ENCODE measurements at places on chromosomes 6 and 20.

DNA sequence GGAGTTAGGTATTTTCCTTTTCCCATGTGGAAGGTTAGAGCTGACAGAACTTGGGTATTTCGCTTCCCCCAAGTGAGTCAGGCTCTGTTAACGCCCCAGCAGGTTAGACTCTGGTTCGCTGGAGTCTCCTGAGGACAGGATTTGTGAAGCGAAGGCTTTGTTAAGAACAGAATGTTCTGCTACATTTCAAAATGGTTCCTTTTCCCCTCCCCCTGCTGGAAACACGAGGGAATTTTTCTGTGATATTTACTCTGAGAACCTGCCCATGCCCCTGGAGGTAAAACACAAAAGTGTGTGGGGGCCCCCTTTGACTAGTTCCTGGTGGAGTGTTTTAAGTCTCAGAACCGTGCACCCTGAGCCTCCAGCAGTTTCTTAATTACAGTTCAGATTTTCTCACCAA is 731.4 kb upstream of the CITED2 start:
- no peak for DNase-seq

DNA sequence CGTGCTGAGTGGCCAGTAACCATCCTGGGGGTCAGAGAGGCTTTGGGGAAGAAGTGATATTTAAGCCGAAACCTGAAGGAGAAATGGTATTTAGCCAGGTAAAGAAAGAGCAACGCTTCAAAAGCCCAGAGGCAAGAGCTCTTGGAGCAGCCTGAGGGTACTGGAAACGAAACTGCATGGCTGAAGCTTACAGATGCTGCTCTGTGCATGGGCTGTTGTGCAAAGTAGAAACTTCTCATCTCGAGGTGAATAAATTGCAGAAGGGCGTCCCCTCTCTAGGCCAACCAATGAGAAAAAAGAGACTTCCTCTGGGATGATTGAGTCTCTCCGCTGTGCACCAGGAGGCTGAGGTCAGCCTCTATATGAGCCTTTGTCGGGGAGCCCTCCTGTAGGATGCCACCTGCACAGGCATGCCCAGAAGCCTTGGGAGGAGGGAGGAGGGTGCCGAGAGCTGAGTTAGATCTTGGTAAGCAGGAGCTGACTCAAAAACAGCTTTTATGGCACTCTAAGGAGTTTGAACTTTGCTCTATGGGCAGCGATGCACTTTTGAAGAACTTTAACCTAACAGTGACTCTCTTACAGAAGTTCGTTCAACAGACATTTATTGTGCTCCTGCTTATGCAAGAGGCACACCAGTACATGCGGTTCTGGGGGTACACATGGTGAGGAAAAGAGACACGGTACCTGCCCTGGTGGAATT is 61.6 kb upstream of the EDN1 start:
- no peak for DNase-seq

DNA sequence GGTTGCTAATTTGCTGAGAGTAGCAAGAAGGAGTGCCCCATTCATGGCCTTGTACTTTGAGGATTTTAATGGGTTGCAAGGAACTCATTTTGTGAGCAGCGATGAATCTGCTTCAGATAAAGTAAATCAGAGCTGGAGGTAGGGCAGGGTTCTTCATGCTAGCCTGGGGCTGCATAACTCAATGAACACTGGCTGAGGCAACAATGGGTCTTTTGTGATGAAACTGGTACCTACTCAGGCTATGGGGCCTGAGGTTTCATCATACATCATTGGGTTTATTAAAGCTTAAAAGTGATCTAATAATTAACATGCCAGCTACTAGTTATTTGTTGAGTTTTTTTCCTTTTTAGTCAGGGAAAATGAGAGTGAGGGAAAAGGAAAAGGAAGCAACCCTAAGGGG is 106.9 kb downstream of the FAM50B start:
- no peak for DNase-seq

GRCh38 chr20:49386848-49387580 is 95.5 kb downstream of the KCNB1 start:
- DNase-seq: no peak

DNA sequence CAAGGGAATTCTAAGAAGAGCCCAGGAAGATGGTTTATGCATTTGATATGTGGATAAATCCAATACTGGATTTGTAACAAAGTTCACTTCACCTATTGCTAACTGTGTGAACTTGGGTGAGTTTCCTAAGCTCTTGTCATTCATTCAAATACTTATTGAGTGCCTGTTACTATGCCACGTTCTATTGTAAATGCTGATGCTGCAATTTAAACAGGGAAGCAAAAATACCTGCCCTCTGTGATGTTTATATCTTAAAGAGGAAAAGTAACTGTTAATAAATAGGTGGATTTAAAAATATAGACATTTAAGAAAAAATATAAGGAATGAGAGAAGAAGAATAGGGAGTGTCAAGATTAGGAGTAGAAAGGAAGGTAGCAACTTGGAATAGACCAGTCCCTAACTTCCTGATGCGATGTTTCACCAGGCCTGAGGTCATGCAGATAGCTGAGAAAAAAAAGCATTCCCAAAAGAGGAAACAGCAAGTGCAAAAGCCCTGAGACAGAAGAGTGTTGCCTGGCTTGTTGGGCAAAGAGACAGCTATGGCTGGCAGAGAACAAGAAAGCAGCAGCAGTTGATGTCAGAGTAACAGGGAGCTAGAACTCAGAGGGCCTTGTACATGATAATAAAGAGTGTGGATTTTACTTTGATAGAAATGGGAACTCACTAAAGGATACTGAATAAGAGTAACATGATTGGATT is 54.3 kb upstream of the TCF21 start:
- no peak for DNase-seq

DNA sequence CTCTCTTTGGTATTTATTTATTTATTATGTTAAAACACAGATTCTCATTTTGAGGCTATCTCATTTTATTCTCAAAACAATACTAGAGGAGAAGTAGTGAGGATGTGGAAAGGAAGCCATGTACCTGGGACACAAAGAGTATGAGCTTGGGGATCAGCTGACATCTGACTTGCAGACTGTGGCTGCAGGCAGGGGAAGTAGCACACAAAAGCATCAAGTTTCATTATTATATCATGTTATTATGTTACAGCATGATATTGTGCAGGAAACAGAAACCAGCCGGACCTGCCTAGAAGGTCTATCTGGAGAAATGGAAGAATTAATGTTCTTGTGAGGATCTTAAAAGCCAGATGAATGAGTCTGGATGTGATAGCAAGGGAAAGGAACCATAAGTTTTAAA is 248.2 kb downstream of the KHDC1L start:
- DNase-seq: peak; percentile 13

- no peak for DNase-seq
Measured at GRCh38 chr20:5118220-5119142, 1.3 kb downstream of the PCNA start.

- no peak for DNase-seq
Measured at GRCh38 chr20:10928841-10929421, 255.1 kb upstream of the JAG1 start.

- no peak for DNase-seq
Measured at GRCh38 chr20:56801971-56802755, 173.1 kb downstream of the TFAP2C start.

GRCh38 chr20:47296950-47297349 is 59.5 kb downstream of the ZMYND8 start:
- no peak for DNase-seq

GRCh38 chr6:7727086-7727945 is 1.4 kb downstream of the BMP6 start:
- DNase-seq: peak; percentile 53

GRCh38 chr6:75272145-75272840 is 12.3 kb downstream of the TMEM30A start:
- DNase-seq: no peak

DNA sequence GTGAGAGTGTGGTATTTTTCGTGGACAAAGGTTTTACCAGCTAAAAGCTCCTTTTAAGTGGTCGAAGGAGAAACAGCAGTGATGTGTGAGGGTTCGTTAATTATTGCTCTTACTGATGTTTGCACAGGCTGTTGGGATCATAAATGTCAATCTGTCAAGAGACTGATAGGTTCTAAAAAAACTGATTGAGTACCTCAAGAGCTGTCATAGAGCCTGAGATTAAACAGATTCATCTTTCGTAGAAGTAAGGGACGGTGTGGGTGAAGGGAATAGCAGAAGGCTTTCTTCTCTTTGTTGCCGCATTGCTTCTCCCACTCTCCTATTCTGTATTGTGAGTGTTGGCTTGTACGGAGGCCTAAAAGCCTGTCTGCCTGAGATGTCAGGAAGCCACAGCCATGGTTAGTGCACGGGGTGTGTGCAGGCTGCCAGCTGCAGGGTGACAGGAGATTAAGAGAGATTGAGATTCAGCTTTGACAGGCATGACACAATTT is 291.0 kb downstream of the ZFAND3 start:
- DNase-seq: no peak

- peak; percentile 61 for DNase-seq
Measured at GRCh38 chr6:11538052-11538818, 686 bp downstream of the TMEM170B start.

- DNase-seq: peak; percentile 32
Measured at GRCh38 chr6:38775870-38776269, 60.8 kb downstream of the DNAH8 start.

DNA sequence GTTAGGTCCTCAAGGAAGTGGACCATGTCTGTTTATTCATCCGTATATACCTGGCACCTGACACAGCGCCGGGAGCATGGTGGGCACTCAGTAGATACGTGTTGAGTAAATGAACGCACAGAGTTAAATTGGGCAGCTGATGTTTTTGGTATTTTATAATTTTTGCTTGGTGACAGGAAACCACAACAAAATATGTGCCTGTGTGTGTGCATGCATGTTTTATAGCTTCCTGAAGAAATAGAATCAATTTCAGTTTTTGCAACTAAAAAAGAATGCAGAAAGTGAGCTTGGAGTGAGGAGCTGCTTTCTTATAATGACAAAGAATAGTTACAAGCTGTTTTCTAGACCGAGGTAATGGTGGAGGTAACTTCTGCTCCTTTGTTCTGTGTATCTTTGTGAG is 91.4 kb downstream of the PLCB4 start:
- DNase-seq: no peak

GRCh38 chr20:37808233-37809070 is 94.5 kb upstream of the VSTM2L start:
- no peak for DNase-seq

- no peak for DNase-seq
Measured at GRCh38 chr6:143620447-143620846, 57.3 kb upstream of the PHACTR2 start.

- no peak for DNase-seq
Measured at GRCh38 chr20:47359530-47360296, 3.2 kb upstream of the ZMYND8 start.

Measured in GM13977 (cell line).